ENCODE measurements at places on chromosomes 2 and 18.

- DNase-seq = peak; percentile 34
Observed at GRCh38 chr2:96114903-96115581, 1.3 kb downstream of the ADRA2B start.

GRCh38 chr2:24730481-24730880, 62.7 kb downstream of the PTRHD1 start:
- DNase-seq = no peak

DNA sequence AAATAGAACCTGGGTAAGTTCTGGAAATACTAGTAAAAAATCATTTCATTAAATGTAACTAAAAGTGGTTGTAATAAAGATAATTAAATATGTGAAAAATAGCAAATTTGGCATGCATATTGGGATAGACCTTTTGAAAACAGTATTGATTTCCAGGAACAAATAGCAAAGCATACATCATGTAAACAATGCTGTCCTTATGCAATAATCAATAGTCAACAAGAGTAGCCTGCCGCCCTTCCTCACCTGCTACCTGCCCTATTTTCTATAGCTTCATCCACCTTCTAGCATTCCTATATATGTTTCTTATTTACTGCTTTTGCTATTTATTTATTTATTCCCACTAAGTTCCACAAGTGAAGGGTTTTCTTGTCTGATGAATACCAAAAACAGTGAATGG, 35.1 kb upstream of the KYNU start:
- no peak for DNase-seq

DNA sequence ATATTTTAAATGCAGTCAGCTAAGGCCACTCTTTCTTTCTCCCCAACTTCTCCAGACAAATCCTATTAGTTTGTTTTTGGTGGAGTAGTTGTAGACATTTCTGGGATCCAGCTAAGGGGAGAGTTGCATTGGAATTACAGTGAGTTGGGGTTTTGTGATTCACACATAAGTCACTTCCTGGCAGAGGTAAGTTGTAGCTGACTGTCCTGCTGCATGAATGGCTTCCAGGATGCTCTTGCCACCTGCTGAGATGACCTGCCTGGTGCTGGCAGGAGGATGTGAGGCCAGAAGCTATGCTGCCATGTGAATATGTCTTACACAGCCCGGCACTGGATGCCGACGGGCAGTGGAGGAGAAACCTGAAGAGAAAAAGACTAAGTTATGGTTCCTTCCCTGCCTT, 243.7 kb downstream of the TDRD15 start:
- DNase-seq = no peak

DNA sequence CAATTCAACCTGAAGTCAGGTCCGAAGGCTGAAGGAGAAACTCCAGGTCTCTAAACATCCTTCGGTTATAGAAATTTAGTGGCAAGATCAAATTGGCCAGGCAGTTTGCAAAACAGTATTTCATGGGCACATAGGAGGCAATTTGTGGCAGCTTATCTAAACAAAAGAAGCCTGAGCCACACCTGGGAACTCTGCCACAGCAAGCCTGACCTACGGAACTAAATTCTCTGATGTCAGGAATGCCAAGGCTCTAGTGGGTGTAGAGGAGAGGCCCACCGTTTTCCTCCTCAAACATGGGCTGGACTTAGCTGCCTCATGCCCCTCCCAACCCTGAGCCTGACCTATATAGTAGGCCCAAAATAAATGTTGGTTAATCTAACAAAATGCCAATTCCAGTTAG, 16.0 kb downstream of the SATB2 start:
- DNase-seq = no peak

DNA sequence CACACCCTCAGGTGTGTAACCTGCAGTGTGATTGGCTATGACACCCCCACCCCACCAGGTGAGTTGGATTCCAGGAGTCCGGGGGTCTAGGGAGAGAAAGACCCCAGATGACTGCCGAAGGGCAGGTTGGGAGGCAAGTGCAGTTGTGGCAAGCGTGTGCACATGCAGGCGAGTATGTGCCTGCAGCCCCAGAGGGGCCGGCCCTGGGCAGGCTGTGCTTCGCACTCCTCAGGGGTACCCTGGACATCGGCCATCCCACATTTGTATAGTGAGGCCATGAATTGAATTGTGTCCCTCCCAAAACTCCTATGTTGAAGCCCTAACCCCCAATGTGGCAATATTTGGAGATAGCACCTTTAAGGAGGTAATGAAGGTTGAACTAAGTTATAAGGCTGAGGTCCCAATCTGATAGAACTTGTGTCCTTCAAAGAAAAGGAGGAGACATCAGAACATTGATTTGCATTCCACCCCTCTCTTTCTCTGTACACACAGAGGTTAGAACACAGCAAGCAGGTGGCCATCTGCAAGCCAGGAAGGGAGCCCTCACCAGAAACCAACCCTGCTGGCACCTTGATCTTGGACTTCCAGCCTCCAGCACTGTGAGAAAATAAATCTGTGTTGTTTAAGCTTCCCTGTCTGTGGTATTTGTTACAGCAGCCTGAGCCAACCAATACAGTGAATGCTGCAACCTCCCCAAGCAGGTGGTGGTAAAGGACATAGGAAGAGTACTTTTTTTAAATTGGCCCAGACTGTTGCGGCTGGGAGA, 241.8 kb downstream of the TFCP2L1 start:
- DNase-seq = no peak

- DNase-seq = no peak
Observed at GRCh38 chr18:63017076-63017475, 301.7 kb downstream of the PHLPP1 start.

- no peak for DNase-seq
Observed at GRCh38 chr2:193581807-193582206, 1387.1 kb upstream of the TMEFF2 start.

DNA sequence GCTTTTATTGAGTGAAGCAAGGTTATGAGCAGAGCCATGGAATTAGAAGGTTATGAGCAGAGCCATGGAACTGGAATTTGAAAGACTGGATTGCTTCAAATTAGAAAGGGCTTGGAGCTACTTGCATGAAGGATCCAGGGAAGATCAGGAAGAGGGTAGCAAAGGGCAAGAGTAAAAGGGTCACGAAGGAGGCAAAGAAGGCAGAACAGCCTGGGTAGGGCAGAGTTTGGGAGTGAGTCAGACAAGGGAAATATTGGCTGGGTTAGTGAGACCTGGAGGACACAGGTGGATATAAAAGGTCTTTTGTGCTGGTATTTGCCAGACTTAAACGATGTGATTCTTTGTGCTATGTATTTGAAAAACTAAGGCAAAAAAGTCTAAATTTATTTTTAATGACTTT, 65.0 kb downstream of the SEMA4F start:
- DNase-seq = no peak

GRCh38 chr2:154457286-154457685, 241.2 kb upstream of the KCNJ3 start:
- no peak for DNase-seq

DNA sequence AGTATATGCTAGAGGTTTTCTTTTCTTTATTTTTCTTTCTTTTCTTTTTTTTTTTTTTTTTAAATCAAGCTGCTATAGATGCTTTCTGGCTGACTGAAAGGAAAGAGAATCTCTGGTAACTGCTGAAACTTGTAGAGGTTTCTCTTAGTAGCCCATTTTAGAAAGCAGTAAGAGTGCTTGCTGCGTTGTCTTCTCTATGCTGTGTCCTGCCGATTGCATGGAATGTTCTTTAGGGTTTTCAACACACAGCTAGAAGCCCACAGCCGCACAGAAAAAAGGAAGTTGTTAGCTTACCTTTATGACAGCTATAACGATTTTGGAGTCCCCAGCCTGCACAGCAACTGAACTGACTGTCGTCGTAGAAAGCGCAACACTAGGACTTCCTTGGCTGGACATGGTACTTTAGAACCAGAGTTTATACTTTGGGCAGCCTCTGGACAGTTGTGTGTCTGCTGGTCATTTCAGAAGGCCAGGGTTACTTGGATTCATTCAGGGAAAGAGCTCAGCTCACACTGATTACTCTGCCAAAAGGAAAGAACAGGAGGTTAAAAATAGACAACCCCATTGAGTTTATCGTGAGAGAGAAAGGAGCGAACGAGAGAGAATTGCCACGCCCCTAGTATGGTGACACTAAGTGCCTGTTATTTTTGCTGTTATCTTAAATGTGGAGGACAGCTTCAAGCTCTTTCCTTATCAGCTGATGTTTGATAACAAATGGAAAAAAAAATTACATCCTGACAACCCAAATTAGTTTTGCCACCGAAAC, at the start of gene CCDC141:
Gene CCDC141 (minus strand): TSS at position 592 of the 766 bp plus-strand sequence. CDS start 196 bp downstream, at position 396.
- DNase-seq = peak; percentile 38

GRCh38 chr18:57841568-57841967, 38.5 kb upstream of the ATP8B1 start:
- DNase-seq = no peak

GRCh38 chr18:31199190-31199769, 36.6 kb upstream of the DSC1 start:
- no peak for DNase-seq

DNA sequence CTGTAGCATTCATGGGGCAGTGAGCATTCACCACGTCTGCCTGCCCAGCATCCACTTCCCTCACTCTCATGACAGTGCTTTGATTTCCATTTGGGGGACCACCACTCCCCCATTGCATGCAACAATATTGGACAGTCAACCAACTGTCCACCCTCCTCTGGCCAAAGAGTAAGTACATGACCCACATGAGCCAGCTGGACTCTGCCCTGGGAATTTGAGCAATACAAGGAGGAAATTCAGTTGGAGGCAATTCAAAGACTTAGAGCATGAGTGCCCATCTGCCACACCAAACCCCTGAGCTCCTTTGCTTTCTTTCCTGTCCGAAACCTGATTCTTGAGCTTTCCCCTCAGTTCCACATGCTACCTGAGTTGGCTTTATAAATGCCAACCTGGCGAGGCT, 41.7 kb upstream of the PNO1 start:
- no peak for DNase-seq

- no peak for DNase-seq
Observed at GRCh38 chr18:46660957-46661749, 4.1 kb upstream of the LOXHD1 start.

- DNase-seq = no peak
Observed at GRCh38 chr18:48355276-48356115, 53.7 kb downstream of the ZBTB7C start.

DNA sequence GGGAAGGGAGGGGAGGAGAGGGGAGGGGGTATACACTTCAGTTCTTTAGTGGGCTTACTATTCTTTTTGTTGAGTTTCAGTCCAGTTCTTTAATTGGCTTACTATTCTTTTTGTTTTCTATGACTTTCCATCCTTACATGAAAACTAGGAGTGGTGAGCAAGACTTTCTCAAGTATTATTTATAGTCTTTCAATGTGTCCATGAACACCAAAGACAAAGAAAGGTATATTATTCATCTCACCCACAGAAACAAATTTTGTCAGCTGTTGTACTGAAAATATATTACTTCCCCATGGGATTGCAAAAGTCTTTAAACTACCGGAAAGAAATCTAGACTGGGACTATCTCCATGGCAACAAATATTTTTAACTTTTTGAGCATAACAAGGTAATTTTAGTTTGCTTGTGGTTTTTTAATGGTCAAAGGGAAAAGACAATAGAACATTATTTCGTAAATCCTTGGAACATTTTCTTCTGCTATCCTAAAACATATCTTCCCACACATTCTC, 17.6 kb downstream of the ADAM17 start:
- no peak for DNase-seq

GRCh38 chr2:8028981-8029380, 652.9 kb upstream of the ID2 start:
- no peak for DNase-seq

GRCh38 chr18:53567929-53568574, 656.4 kb downstream of the MBD2 start:
- no peak for DNase-seq

DNA sequence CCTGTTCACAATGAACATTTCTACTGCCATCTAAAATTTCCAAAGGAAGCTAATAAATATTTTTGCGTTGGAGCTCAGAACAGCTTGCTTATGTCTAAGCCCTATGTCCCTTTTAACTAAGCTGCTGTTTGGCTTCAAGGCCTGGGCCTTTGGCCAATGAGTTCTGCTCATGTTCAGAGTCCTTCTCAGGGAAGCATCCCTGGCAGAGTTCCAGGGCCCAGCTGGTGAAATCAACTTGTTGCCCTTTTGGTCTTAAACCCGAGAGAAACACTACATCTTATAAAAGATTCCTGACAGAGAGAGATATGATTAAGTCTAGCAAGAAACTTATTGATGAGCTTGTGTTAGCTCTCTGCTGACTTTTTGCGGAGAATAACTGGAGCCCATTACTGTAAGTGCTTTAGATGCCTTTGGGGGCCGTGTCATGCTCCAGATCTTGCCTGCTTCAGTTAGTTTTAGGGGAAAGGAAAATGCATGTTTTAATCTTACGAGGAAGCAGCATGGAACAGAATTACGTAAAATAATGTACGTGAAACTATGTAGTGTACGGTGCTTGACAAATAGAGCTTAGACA, 102.5 kb upstream of the NOSTRIN start:
- DNase-seq = peak; percentile 94

All from Peyer's patch (tissue), 4 donors.